EL (cell line): ENCODE measurements at places on chromosomes 7 and 10.
A peak's percentile ranks its signal among the peaks of the same experiment; 100 is the strongest.

DNA sequence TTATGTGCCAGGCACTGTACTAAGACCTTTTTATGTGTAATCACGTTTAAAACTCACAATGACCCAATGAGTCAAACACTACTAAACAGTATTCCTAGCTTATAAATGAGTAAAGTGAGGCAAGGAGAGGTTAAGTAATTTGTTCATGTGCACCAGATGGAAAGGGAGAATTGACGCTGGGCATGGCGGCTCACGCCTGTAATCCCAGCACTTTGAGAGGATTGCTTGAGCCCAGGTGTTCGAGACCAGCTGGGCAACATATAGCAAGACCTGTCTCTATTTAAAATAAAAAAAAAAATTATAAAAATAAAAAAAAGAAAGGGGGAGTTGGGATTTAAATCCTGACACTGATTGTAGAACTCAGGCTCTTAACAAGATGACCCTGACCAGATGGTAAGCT is 46.7 kb upstream of the DLG5 start:
- DNase-seq: no peak

- DNase-seq: no peak
Observed at GRCh38 chr10:88906921-88907320, 26.9 kb downstream of the STAMBPL1 start.

- DNase-seq: peak; percentile 74
Observed at GRCh38 chr10:114401195-114401791, 3.0 kb downstream of the AFAP1L2 start.

DNA sequence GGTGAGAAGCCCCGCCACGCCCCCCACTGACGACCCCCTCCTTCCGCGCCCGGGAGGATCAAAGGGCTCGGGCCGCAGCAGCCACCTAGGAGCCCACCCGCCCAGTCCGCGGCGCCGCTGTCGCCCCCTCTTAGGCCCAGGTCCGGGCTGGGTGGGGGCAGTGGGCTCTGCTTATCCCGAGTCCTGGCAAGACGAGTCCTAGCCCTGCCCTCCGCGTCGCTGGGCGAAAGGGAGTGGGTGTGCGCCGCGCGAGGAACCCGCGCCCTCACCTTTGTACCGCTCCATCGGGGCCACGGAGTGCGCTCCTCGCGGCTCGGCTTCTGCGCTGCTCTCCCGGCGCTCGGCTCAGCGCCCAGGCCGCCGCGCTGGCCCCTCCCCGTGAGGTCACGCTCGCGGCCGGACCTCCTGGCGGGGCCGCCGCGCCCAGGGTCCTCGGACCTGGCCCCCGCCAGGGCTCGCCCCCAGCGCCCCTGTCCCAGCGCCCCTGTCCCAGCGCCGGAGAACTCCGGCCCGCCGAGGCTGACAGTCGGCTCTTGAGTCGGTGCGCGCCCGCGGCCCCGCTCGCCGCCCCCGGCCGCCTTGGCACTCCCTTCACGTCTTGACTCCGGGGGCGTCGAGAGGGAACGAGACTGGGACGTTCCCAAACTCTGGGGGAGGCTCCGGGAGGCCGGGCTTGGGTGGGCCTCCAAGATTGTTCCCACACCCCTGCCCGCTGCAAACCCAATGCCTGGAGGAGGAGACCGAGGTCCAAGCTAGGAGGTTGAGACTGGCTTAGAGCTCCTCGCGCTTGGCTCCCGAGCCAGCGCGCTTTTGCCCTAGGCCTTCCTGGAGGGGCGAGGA is at the start of gene AFAP1L2:
AFAP1L2 (minus strand) TSS at position 332 of the 840 bp plus-strand sequence; CDS start at position 285, 47 bp downstream.
- DNase-seq: no peak

DNA sequence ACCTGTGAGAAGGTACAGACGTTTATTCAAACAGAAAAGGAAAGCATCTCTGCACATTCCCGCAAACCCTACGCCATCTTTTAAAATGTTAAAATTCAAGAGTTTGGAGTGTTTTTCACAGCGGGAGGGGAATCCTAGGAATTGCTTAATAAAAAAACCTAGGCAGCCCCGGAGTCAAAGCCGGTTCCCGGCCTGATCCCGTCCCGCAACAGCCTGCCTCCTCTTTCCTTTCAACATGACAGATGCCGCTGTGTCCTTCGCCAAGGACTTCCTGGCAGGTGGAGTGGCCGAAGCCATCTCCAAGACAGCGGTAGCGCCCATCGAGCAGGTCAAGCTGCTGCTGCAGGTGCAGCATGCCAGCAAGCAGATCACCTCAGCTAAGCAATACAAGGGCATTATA is 123.0 kb upstream of the VSTM2A start:
- DNase-seq: no peak
